ENCODE measurements at places on chromosomes 3 and 15.

DNA sequence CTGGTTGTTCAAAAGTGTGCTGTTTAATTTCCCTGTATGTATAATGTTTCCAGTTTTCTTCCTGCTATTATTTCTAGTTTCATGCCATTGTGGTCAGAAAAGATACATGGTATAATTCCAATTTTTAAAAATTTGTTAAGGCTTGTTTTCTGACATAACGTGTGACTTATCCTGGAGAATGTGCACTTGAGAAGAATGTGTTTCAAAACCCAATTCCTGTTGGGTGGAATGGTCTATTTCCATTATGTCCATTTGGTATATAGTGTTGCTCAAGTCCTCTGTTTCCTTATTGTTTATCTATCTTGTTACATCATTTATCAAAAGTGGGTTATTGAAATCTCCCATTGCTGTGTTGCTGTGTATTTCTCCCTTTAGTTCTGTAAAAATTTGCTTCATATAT lies 215.4 kb downstream of the GREM1 start:
- DNase-seq, result no peak

- DNase-seq, result peak; percentile 9
Measured at GRCh38 chr15:85751291-85752123, 43.2 kb downstream of the KLHL25 start.

GRCh38 chr15:69060041-69060481 lies 45.6 kb downstream of the NOX5 start:
- DNase-seq, result no peak

DNA sequence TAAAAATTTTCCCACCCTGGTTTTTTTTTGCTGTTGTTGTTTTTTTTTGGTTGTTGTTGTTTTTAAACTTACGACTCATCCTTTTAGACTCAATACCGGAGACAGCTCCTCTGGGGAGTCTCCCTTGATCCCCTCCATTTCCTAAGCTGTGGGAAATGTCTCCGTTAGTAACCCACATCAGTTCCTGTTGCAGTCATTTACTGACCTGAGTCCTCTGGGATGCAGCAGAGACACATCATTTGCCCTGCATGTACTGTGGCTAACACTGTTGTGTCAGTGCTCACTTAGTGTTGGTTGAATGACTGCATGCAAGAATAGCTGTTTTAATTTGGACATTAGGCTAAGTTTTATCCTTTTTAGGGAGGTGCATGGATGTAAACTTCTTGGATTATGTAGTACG lies 83.8 kb downstream of the MBNL1 start:
- DNase-seq, result no peak

- DNase-seq, result no peak
Measured at GRCh38 chr15:88187195-88187594, 69.3 kb downstream of the NTRK3 start.

Data from CD4-positive, alpha-beta T cell treated with Interleukin-6 at 100 ng/mL for 8 hours (primary cell).